Stimulated activated CD4-positive, alpha-beta T cell treated with anti-CD3 and anti-CD28 coated beads, Interleukin-1b, Interleukin-23, amount 100 ng/mL, for 1 hour (primary cell): ENCODE measurements at places on chromosomes 6 and 20.

- no peak for DNase-seq
Observed at GRCh38 chr6:119848696-119849095, 499.1 kb upstream of the MAN1A1 start.

DNA sequence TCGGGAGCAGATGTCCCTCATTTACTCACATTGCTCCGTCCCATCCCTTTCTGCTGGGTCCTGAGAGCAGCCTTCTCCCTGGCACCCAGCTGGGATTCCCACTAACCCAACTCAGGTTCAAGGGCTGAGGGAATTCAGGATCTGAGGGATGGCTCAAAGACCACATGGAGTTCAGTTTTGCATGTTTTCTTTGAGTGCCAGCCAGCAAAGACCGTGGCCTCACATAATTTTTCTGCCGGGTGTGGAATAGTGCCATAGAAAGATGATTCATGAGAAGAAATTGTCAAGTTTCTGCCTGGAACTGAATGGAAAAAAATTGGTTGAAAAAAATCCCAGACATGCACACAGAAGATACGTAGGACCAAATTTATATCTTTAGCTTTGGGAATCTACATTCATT lies 168.6 kb downstream of the CD83 start:
- no peak for DNase-seq

DNA sequence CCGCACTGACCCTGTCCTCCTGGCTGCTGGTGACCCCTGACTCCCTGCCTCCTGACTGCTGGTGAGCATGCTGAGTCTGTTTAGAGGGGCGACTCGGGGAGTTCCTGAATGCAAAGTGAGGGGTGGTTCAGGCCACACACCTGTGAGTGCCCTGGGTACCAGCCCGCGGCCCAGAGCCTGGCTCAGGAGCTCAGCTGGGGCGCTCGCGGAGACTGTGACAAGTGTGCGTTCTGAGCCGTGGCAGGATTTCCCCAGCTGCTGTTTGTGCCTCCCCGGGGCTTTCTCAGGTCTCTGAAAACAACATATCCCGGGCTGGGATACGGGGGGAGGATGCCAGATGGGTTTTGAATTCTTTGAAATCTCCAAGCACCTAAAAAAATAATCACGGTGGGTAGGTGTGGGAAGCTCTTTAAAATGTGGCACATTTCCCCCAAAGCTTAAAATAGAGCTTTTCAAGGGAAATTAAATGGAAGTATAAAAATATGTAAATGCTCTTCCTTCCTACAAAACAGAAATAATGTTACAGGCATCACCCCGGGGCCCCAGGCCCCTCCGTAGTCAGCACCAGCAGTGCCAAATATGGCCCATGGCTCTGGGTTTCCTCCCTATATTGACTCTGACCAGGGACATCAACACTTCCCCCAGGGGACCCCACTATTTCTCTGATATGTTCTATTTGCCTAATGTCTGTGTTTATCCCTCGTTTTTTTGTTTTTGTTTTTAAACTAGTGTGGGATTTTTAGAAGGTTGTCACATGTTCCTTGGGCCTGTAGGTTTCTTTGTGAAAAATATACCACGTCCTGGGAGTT lies 49.9 kb upstream of the TAGAP start:
- DNase-seq, result peak; percentile 45

DNA sequence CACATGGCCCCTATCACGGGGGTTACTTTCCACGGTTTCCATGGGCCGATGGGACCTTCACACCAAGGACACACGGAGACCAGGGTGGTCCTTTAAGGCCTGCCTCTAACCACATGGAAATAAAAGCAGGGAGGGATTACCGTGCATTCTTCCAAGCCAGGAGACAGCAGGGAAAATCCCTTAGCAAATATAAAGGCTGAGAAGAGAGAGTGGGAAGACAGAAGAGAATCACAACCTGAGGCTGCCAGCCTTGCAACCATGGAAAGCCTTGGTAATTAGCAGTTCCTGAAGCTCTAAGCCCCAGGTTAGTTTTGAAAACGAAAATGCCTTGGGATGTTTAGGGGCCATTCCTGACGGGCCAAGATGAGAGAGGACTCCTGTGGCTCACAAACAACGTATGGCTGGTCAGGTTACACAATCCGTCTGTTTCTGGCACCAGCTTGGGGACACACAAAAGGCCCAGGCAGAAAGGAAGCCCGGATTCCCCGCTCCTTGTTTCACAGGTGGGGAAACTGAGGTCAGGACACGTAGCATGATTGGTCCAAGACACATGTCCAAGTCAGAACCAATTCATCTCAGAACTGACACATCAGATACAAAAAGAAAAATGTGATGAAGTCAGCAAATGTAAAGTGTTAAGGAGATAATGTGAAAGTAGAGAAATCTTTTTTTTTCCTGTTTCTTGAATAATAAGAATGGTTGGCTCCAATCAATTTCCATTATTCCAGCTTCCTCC lies 2.8 kb downstream of the PREX1 start:
- DNase-seq, result no peak

DNA sequence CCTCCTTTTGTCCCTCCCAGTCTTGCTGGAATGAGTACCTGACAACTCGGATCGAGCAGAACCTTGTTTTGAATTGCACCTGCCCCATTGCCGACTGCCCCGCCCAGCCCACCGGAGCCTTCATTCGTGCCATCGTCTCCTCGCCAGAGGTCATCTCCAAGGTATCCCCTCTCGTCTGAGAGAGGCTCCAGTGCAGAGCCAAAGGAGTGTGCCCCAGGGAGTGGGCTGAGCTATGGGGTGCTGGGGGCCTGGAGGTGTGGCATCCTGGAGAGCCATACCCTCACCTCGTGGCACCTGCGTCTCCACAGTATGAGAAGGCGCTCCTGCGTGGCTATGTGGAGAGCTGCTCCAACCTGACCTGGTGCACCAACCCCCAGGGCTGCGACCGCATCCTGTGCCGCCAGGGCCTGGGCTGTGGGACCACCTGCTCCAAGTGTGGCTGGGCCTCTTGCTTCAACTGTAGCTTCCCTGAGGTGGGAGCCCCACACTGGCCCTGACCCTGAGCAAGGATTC lies 8.8 kb downstream of the DNPH1 start:
- DNase-seq, result no peak

DNA sequence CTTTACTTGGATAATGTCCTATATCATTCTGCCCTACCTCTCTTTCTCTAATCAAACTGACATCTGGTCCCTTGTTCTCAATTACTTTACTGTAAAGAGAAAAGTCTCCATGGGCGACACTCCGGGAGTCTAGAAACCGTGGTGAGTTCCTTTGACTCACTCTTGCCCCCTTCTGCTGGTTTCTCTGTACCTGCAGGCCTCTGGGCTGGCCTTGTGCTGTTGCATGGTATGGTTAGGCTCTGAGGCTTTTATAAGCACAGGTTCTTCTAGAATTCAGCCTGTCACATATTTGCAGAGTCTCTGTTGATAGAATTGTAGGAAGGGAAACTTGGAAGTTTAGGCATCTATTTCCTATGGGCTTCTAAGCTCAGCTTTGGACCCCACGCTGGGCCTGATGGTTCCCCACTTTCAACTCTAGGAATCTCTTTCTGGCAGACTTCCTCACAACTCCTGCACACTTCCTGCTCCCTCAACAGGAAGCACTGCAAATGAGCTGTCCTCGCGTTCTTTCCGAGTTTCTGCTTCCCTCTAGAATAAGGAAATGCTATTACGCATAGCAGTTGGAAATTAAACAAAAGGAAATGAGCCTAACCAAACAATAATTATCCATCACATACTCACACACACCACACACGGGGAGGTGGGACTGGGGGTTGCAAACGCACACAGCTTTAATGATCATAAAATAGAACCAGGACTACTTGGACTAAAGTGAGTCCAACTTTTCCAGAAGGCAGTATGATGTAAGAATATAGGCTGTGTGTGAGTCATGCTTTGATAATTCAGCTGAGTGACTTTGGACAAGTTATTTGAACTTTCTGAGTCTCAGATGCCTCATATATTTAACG lies 683.3 kb downstream of the QKI start:
- no peak for DNase-seq
